ENCODE measurements at places on chromosomes 7 and 10. TPM values are rescaled to one million over a fixed set of nuclear protein-coding genes. Genes with fewer than 3 reads are reported as not detected.

Gene WIPF3
- total RNA-seq, result 0.66 TPM

Gene TSPAN33
- 11.4 TPM for total RNA-seq

Gene PTN
- 0.48 TPM for total RNA-seq

Gene ADAM22
- 2.3 TPM for total RNA-seq

Gene SPDYE5
- total RNA-seq, result not detected

Gene GATA3
- total RNA-seq, result 36.4 TPM

Gene AZGP1
- total RNA-seq, result 40.0 TPM

Gene MET
- total RNA-seq, result 40.6 TPM

Gene OPN4
- not detected for total RNA-seq

Gene KCND2
- 3.6 TPM for total RNA-seq

Gene DOCK4
- total RNA-seq, result 43.3 TPM

Gene SLC16A9
- 1.2 TPM for total RNA-seq

Gene BPGM
- total RNA-seq, result 18.7 TPM

Gene CLRN3
- not detected for total RNA-seq

Gene ZNF32
- 53.1 TPM for total RNA-seq

Gene SPAM1
- total RNA-seq, result not detected

Gene CPA4
- 0.98 TPM for total RNA-seq

Gene LUC7L2
- 77.3 TPM for total RNA-seq

Gene MYO1G
- 2.0 TPM for total RNA-seq

Gene ZNF680
- 50.3 TPM for total RNA-seq

Gene NANOS1
- total RNA-seq, result 2.9 TPM

Gene TAS2R3
- total RNA-seq, result 3.9 TPM

Gene ATRNL1
- 2.9 TPM for total RNA-seq

Gene ERVW-1
- total RNA-seq, result not detected
